ENCODE measurements at places on chromosomes 11 and 22. TPM values are rescaled to one million over a fixed set of nuclear protein-coding genes. Genes with fewer than 3 reads are reported as not detected.

DNA sequence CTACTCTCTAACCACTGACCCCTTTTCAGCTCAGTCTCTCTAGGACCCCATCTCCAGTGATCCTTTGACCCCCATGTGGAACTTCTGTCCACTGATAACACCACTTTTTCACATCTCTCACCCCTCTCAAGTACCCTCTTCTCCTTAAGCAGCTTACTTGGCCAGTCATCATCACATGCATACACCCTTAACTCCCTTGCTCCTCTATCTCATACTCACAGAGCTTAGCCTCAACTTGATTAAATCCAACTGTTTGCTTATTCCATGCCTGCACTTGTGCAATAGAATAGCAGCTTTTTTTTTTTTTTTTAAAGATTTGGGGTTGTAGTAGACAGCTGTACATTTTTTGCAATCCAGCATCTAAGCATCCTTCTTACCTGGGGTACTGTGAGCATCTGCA, 22.2 kb downstream of the AQP11 start:
- no peak for DNase-seq
- no peak overlapping the region for H3K27ac ChIP-seq
- H3K4me3 ChIP-seq = no peak overlapping the region
- no peaks in the 10 kb centered on the region for H3K4me1 ChIP-seq

DNA sequence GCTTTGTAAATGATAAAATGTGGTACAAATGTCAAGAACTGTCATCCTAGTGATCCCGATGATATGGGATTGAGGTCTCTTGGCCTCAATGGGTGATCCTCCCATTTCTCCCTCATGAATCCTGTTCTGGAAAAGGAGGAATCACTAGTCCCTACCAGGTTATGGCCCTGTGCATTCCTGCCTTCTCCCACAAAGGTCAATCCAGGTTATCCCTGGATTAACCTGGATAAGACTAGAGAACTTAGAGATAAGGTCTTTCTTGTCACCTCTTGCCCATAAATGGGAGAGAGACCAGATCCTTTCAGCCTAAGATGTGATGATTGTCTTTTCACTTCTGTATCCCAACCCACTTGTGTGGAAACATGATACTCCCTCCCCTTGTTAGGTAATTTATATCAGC, 396.7 kb downstream of the BUD13 start:
- H3K4me3 ChIP-seq = no peak overlapping the region
- H3K27ac ChIP-seq = no peak overlapping the region
- no peaks in the 10 kb centered on the region for H3K4me1 ChIP-seq
- H3K36me3 ChIP-seq = no peaks in the 10 kb centered on the region

DNA sequence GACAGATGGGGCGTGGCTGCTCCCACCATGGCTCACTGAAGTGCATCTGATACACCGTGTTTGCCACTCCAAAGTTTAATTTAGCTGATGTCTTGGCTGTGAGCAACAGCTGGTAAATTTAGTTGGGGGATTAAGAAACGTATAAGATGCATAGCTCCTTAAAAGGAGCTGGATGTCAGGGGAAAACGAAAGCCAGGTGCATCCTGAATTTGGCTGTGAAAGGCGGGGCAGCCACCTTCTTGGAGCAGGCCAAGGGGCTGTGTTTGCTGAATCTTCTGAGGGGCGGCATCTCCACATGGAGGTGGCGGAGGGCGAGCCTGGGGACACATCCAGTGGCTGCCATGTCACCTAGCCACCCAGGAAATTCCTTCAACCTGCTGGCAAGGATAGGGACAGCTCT, 20.7 kb upstream of the NCF4 start:
- no peak overlapping the region for H3K4me3 ChIP-seq
- no peak for DNase-seq

GRCh38 chr22:48091060-48091650, 1328.7 kb downstream of the TBC1D22A start:
- no peaks in the 10 kb centered on the region for H3K27me3 ChIP-seq
- H3K36me3 ChIP-seq = no peaks in the 10 kb centered on the region
- H3K4me1 ChIP-seq = no peaks in the 10 kb centered on the region
- no peak for DNase-seq
- H3K27ac ChIP-seq = no peak overlapping the region

GRCh38 chr11:121723246-121723741, 270.5 kb upstream of the SORL1-AS1 start:
- no peak for DNase-seq
- no peaks in the 10 kb centered on the region for H3K36me3 ChIP-seq
- no peak overlapping the region for H3K27ac ChIP-seq
- H3K4me1 ChIP-seq = peaks cover 11% of the 10 kb centered on the region
- H3K4me3 ChIP-seq = peak overlapping the region; percentile 33
- H3K27me3 ChIP-seq = no peaks in the 10 kb centered on the region

Gene DDT
- total RNA-seq = 133 TPM

Gene P2RY2
- 11.1 TPM for total RNA-seq

DNA sequence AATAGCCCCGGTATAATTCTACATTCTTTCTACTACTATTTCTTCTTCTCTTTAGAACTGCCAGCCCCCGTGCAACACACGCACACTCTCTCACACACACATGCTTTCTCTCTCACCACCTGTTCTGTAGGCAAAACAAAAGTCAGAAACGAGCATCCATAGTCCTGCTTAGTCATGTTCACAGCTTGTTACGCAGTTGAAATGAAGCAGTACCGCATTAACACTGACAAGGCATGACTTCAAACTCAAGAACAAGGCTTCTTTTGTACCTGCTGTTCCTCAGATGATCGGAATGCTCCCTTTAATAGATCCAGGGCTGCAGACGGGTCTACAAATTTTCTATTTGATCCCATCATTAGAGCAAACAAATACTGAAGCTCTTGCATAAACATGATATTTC, 42.2 kb downstream of the USP28 start:
- H3K27me3 ChIP-seq = no peaks in the 10 kb centered on the region
- no peaks in the 10 kb centered on the region for H3K36me3 ChIP-seq
- no peaks in the 10 kb centered on the region for H3K4me1 ChIP-seq
- H3K4me3 ChIP-seq = no peak overlapping the region

Gene PRG3
- total RNA-seq = not detected

Data from upper lobe of left lung (tissue), 6 donors.